T-helper 2 cell (primary cell): ENCODE measurements at places on chromosomes 12 and 14.

GRCh38 chr14:81412779-81413178 is 12.7 kb upstream of the STON2 start:
- DNase-seq, result no peak

DNA sequence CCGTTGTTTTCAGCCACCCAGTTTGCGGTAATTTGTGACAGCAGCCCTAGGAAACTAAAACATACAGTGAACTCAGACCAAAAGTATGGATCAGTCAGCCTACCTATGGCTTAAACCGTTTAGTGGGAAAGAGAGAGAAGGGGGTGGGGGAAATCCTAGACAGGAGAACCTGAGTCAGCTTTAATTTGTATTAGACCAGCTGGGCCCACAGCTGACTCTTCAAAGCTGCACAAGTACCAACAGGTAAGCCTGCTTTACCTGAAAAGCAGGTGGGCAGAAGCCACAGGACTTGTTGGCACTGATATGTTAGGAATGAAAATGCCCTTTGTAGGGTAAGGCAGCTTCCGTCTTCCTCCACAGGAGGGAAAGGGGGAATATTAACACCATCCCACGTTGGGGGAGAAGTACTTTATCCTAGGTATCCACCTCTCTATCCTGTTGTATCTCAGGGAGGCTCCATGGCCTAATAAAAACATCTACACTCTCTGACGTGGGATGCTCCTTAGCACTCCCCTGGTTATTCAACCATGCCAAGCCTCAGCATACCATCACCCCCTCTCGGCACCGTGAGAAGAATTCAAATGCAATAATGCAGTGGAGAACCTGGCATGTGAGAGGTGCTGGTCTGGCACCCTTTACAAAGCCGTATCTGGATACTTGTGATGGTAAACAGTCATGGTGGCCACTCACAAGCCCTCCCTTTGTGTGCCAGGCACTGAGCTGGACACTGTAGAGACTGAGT is 70.3 kb downstream of the STON2 start:
- DNase-seq, result no peak

DNA sequence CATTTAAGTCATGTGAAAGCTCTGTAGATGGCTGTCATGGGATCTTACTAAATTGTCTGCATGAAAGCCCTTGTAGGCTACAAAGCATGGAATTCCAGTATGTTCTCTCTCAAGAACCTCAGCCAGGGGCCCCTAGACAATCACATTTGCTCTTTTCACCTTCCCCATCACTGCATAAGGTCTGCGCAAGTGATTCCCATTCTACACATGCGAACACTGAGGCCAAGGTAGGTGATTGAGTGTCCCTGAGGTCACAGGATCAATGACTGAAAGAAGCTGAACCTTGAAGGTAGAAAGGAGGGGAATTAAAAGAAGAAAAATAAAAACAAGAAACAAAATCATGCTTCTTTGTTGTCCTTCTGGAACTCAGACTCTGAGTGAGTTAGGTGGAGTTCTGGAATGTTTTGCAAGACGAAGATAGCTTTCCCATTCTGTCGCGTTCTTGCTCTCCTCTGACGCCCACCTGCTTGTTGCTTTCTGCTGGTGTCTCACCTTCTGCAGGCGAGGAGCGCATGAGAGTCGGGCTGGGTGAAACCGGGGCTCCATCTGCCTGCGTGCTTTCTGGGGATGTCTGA is 79.9 kb downstream of the SPRING1 start:
- DNase-seq, result no peak

GRCh38 chr14:75934998-75935628 is 46.7 kb downstream of the TGFB3 start:
- DNase-seq, result no peak

GRCh38 chr14:92143962-92144361 is 22.2 kb downstream of the CPSF2 start:
- DNase-seq, result no peak

- DNase-seq, result no peak
Measured at GRCh38 chr12:128178565-128178964, 88.4 kb upstream of the TMEM132C start.

- no peak for DNase-seq
Measured at GRCh38 chr12:53820514-53821306, 68.9 kb upstream of the CISTR start.

DNA sequence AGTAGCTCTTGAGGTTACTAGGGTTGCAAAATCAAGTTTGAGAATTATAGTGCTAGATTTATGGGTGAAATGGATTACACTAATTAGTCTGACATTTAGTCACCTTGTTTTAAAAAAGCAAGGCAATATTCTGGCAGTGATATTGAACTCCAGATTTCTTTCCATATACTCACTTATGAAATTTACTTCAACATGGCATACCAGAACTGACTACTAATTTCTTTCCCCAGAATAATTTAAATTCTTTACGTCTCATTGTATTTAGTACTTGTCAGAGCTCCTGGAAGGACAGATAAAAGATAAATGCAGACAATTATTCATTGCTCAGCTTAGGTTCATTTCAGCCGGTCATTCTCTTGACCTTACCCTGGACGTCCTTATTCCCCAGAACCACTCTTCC is 24.3 kb downstream of the EMP1 start:
- DNase-seq, result no peak

- DNase-seq, result no peak
Measured at GRCh38 chr12:20194171-20194570, 174.2 kb upstream of the PDE3A start.

DNA sequence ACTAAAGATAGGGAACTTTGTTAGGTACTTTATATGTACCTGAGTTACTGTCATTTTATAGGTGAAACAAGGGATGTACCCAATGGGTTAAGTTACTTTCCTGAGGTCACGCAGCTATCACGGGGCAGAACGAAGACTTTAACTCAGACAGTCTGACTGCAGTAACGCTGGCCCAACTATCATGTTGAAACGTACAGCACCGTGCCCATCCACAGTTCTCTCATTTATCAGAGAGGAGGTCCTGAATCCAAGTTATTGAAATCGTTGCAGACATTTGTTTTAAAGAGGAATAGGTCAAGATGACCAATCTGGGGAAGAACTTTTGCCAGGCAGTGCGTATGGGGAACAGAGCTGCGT is 587 bp upstream of the C12orf75 start:
- no peak for DNase-seq

DNA sequence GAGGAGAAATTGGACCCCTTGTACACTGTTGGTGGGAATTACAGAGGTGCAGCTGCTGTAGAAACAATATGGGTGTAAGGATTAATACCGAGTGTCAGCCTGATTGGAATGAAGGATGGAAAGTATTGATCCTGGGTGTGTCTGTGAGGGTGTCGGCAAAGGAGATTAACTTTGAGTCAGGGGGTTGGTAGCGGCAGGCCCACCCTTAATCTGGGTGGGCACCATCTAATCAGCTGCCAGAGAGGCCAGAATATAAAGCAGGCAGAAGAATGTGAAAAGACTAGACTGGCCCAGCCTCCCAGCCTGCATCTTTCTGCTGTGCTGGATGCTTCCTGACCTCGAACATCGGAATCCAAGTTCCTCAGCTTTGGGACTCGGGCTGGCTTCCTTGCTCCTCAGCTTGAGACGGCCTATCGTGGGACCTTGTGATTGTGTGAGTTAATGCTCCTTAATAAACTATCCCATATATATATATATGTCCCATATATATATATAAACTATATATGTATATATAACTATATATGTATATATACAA is 38.4 kb upstream of the PPP2R5C start:
- no peak for DNase-seq

DNA sequence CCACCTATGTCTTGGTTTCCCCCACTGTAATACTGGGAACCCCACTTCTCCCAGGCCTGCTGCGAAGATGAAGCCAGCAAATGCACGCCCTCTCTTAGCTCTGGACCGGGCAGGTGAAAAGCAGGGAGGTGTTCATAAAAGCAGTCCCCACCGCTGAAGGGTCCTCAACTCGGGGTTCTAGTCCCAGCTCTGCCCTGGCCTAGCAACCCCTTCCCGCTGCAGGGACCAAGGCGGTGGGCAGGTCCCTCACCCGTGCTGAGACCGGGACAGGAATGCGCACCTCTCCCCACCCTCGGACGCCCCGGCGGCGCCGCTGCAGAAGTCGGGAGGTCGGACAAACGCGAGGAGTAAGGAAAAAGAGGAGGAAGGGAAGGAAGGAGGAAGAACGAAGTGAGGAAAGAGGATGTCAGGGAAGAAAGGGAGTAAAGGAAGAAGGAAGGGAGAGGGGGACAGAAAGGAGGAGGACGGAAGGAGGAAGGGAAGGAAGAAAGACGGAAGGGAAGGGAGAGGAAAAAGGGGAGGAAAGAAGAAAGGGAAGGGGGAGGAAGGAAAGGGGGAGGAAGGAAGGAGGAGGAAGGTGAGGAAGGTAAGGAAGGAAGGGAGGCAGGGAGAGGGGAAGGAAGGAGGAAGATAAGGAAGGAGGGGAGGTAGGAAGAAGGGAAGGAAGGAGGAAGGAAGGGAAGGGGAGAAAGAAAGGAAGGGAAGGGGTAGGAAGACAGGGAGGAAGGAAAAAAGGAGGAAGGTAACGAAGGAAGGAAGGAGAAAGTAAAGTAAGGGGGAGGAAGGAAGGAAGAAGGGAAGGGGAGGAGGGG is 701 bp downstream of the SPRING1 start:
- DNase-seq, result peak; percentile 12

DNA sequence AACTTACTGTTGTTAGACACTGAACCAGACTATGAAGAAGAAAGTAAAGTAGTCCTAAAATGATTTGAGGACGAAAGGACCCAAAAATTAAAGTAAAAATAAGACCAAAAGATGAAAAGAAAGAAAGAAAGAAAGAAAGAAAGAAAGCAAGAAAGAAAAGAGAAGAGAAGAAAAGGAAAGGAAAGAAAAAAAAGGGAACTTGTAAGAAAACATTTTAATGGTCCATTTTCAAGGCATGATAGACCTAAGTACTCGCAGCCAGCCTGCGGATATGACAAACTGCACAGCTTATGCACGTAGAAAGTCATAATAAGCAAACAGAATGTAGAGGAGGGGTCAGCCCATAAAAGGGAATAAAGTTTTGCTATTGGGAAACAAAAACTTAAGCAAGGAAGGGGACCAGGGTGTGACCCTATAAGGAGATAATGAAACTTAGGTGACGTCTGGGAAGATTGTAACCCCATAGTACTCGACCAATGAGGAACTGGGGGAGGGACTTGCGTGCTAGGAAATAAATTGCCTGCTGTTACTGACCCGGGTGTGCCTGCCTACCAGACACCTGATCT is 59.7 kb downstream of the APOBEC1 start:
- DNase-seq, result no peak

- DNase-seq, result no peak
Measured at GRCh38 chr12:39755478-39755877, 135.9 kb upstream of the ABCD2 start.

DNA sequence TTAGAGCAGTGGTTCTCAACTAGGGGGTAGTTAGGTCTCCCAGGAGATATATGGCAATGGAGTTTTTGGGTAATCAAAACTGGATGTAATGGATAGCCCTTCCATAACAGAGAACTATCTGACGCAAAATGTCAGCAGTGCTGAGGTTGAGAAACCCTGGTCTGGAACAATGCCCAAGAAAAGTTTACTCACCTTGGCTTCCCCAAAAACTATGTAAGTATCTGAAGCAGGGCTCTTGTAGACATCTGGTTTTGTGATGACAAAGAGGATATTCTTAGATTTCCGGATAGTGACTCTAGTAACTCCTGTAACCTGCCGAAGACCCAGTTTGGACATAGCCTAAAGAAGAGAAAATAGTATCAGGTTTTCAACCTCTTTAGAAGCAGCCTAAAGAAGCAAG is 11.8 kb downstream of the NACA start:
- no peak for DNase-seq

- DNase-seq, result no peak
Measured at GRCh38 chr14:30681752-30682355, 59.7 kb downstream of the SCFD1 start.

DNA sequence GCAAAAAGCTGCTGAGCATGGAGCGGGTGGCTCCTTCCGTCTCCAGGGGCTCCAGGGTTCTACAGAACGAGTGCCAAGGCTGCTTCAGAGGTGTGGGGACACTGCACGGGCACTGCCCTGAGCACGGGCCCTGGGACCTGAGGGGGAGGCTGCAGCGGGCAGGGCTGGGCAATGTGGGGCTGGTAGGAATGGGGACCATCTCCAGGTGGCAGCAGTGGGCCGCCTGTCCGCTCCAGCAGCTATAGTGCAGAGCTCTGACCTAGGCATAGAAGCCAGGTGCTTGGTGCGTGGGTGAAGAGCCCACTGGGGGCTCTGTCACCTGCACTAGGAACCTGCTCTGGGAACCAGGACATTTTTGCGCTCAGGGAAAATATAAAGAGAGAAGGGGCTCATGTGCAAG is 22.3 kb downstream of the HDAC7 start:
- DNase-seq, result no peak

DNA sequence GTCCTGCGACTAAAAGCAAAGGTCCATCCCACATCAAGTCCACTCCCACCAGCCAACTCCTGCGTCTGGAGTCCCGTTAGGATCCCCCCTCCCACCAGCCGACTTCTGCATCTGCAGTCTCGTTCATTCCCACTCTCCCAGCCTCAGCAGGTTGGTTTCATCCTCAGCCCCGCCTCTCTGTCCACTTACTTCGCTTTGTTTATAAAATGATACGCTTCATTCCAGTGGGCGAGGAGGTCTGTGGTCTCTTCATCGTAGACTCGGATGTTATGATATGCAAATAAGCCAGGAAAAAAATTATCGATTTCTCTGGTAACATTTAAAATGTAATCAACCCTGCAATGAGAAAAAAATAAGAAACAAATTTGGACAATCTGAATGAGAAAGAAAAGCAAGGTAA is 56.8 kb downstream of the SSH1 start:
- no peak for DNase-seq

- DNase-seq, result no peak
Measured at GRCh38 chr12:89309440-89309802, 42.9 kb downstream of the DUSP6 start.

- no peak for DNase-seq
Measured at GRCh38 chr12:22551624-22552023, 7.3 kb upstream of the C2CD5 start.

- no peak for DNase-seq
Measured at GRCh38 chr12:55698241-55698955, 9.3 kb downstream of the ITGA7 start.

GRCh38 chr12:82458101-82458500 is 99.8 kb downstream of the METTL25 start:
- DNase-seq, result no peak
